Activated CD8-positive, alpha-beta memory T cell treated with anti-CD3 and anti-CD28 coated beads, Interleukin-2, amount 10 ng/mL, durations not matched to agents 7 days and 5 days (primary cell): ENCODE measurements at places on chromosomes 3 and 15.

DNA sequence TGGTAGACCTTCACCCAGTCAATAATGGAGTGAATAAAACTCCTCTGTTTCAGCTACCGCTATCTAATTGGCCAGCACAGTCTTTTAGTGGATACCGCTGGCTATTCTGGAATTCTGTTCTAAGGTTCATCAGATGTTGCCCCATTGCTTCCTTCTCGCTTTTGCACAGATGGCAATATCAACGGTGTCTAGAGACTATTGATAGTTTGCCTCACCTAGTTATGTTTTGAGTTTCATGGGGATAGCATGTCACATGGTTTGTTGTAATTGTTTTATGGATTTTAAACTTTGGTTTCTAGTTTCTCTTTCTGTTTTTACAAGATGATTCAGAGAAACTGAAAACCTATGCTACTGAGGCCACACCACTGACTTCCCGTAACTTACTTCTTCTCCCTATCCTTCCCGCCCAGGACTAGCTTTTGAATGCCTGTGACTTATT is 2.0 kb downstream of the XRN1 start:
- peak; percentile 60 for DNase-seq

DNA sequence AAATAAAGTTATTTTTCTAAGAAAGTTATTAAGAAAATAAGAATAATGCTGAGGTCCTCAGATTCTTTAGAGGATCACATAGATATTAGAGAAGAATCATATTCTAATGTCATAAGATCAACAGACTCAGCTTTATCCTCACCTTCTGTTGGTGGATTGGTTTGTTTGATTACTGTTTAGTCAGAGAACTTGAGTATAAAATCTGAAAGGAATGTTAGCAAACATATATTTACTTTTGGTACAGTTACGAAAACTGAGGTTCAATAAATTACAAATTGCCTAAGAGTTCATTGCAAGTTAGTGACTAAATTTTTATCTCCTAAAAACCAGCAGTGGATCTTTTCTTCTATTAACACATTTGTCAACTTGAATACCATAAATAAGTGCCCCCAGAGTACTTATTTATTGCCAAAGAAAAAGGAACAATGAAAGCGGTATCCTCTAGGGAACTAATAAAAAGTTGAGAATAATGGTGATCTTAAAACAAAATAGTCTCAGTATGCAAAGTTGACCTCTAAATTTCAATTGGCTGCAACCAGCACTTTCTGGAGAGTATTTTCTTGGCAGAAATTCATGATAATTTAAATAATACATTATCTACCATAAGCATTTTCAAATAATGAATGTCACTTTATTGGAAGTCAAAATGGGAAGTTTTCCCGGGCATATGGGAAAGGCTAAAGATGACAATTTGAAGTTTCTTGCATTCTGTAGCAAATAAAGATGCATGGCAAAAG is 296.8 kb downstream of the OTOL1 start:
- no peak for DNase-seq

DNA sequence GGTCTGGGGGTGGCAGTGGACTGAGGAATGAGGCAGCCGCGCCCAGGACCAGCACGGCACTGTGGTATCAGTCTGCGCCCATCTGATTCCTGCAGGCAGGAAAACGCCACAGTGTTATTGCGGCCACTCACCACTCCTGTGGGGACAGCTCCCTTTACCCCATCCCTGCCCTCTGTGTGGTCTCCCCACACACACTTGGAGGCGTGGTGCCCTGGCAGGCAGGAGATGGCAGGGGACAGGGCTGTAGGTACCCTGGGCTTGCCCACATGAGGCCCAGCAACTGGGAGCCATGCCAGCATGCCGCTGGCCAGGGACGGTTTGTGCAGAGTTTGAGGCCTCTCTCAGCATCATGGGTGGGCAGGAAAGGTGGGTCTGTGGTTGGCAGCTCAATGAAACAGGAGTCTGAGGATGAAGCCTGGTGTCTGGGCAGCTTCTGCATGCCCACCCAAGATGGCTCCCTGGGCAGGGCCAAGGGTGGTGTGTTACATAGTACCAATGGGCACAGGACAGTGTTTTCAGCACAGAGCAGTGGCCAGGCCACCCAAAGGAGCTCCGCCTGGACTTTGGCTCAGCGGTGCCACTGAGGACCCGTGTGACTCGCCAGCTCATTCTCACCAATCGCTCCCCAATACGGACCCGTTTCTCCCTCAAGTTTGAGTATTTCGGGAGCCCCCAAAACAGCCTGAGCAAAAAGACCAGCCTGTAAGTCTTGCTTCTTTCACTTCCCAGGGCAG is 27.2 kb downstream of the ACAA1 start:
- DNase-seq, result no peak

DNA sequence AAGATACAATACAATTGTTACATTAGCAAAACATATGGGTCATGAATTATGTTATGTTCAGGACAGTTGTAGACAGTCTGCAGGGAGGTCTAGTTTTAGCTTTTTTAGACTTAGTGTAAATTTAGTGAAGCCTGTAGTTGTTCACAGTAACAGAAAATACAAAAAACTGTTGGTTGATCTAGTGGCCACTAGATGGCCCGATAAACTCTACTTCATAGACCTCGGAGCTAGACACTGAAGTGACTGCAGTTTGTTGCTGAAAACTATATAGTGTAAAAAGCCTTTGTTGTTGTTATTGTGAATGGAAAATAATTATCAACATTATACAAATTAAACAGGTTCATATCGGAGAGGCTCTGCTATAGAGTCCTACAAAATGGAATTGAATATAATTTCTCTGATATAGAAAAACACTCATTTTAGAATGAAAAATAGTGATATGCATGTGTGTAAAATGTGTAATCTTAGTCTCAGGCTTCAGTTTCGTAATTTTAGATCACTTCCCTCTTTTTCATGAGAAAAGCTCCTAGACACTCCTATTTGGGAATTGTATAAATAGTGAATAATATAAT is 18.3 kb downstream of the MAGEL2 start:
- DNase-seq, result no peak

DNA sequence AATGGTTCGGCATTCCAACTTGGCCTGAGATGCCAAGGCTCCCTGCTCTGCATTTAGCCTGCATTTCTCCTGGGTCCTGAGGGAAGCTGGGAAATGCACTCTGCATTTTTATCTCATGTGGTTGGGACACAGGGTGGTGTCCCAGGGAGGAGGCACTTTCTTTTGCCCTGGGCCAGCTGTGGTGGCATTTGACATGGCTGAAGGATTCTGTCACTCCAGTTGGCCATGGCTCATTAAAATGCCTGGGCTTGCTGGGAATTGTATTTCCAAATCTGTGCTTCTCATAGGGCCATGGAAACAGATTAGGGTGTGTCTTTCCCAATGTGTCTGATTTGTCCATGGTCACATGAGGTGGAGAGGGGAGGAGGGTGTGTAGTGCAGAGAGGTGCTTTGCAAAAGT is 128.3 kb upstream of the RGMA start:
- DNase-seq, result no peak

- no peak for DNase-seq
Observed at GRCh38 chr15:81375461-81375860, 1.4 kb upstream of the TMC3 start.

GRCh38 chr3:135869439-135870105 is 96.0 kb upstream of the PPP2R3A start:
- DNase-seq, result no peak

GRCh38 chr15:91821458-91821857 is 32.0 kb upstream of the SLCO3A1 start:
- DNase-seq, result no peak

- DNase-seq, result no peak
Observed at GRCh38 chr3:98552232-98553020, 20.6 kb downstream of the GPR15 start.

DNA sequence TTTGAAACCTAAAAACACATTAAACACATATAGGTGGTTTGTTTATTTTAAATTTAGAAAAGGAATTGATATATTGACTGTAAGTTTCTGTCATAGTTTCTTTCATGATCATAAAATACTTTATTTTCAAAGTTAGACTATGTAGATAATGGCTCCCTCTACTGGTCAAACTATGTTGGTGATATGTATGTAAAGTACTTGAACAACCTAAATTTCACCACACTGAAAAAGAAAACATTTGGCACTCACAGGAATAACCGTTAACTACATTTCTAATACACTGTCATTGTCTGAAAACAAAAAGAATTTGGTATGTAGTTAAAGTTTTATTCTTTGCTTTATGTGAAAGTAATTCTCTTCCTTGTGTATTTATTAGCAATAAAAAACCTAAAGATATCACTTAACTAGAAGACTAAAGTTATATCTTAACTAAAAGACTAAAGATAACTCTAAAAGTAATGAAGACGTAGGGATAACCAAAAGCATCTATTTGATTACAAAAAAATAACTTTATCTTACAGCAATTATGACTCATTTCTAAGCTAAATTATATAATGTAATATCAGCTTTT is 427.5 kb downstream of the VGLL3 start:
- no peak for DNase-seq

- no peak for DNase-seq
Observed at GRCh38 chr15:49462232-49462844, 39.3 kb downstream of the FGF7 start.

- peak; percentile 85 for DNase-seq
Observed at GRCh38 chr15:90665288-90666134, 51.6 kb upstream of the BLM start.

GRCh38 chr15:62153228-62153627 is 11.9 kb downstream of the C2CD4B start:
- DNase-seq, result no peak

GRCh38 chr15:38074029-38074428 is 139.6 kb downstream of the TMCO5A start:
- no peak for DNase-seq

DNA sequence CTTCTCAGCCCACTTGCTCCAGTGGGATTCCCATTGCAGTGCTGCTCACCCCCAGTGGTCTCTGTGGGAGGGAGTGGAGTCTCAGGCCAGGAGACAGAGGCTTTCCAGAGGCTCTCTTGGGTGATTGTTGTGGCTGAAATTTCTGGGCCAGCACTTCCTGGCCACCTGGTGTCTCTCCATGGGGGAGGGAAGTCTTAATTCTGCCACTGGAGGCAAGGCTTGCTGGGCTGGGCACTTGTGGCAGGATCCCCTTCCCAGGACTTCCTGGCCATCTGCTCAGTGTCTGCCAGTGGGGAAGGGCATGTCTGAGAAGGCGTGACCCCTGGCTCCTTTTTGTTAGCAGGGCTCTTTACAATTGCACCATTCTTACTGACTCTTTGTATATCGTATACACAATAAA is 351.8 kb downstream of the GABRB3 start:
- no peak for DNase-seq
